ENCODE measurements at places on chromosomes 5 and 9.
A peak's percentile ranks its signal among the peaks of the same experiment; 100 is the strongest.

DNA sequence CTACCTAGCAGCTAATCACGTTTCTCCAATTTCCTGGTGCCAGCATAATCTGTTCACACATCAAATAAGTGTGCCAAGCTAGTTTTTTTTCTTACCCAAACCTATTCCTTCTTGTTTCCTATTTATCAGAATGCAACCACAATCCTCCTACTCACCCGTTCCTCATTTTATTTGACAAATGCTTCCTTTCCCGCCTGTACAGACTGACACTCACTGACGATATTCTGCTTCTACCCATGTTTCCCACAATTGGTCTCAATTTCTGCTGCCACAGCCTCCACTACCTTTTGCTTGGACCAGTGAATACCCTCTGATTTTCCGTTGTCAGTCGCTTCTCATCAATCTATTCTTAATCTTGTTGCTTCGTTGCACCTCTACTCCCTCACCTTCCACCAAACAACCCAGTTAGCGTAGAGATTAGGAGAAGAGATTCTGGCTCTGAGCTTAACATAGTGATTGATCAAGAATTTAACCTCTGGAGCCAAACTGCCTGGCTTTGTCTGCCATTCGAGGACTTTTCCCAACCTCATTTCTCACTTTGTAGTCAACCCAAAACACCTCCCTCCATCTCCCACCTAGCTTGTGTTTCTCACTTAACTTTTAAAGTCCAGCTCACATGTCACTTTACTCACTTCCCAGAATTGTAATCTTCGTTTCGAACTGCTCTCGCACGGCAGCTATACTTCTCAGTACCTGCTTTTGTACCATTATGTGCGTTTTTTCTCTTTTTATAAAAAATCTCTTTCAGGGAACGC, 729 bp upstream of the TMEM38B start:
- peak; percentile 59 for DNase-seq

- DNase-seq = no peak
Observed at GRCh38 chr5:175460126-175460525, 16.1 kb upstream of the DRD1 start.

DNA sequence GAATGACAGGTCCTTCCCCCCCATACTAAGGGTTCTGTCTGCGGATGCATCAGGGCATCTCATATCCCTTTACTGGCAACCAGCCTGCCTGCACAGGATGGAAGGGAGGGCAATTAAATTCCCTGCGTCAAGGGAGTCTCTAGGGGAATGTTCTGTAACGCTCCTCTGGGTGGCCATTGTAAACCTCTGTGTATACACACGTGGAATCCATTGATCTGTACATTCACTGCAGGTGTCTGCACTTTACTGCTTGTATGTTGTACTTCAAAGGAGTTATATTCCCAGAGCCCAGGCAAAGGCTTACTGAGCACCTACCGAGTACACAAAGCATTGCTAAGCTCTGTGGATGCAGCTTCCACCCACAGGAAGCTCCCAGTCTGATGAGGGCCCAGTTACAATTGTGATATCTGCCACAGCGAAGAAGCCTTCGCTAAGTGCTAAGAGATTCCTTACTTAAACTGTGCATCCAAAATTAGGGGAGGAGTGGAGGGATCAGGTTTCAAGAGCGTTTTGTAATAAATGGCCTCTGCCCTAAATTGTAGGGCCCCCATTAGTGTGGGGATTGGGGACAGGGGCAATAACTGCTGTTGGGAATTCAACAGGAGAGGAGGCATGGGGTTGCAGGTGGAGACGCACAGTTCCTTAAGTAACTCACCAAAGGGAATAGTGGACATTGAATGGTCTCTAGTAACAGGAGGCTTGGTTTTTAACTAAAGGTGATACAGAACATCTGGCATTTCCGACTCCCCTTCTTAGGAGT, 1.5 kb upstream of the RETREG1 start:
- DNase-seq = no peak

DNA sequence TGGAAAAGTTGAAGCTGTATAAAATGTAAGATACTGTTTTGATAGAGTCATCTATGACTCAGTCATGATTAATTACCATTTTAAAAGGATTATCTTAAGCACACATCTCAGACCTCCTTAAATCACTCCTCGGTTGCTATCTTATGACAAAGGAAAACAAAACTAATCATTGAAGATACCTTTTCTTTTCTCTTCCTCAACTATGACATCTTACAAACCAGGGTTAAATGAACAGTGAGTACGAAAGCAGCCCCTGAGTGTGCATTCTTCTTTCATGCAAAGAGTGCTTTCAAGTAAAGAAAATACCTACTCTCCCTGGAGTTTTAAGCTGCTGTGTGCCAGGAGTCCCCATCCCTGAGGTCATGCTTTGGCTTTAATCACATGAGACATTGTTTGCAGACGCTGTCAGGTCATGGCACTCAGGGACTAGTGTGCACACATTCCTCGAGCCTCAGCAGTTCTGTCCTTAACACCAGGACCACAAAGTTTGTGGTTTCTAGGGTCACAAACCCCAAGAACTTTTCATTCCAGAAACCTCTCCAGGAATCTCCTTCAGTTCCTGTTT, 86.7 kb upstream of the ICE1 start:
- no peak for DNase-seq

DNA sequence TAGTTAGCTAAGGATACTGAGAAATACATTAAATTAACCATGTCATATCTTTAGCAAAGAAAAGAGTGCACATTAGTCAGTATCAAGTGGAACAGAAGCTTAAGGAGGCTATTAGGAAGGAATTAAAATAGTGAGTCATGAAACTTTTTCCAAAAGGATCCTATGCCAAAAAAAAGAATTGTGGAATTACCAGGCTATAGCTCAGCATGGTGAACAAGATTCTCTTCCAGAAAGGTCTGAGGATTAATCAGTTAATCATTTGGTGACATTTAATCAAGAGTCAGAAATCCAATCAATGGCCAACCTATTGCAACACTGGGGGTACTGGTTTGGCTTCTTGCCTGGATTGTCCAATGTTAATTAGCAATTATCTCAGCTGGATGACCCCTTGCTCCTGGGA, 244.5 kb upstream of the NMUR2 start:
- no peak for DNase-seq
